ENCODE measurements at places on chromosomes 6 and 20.

DNA sequence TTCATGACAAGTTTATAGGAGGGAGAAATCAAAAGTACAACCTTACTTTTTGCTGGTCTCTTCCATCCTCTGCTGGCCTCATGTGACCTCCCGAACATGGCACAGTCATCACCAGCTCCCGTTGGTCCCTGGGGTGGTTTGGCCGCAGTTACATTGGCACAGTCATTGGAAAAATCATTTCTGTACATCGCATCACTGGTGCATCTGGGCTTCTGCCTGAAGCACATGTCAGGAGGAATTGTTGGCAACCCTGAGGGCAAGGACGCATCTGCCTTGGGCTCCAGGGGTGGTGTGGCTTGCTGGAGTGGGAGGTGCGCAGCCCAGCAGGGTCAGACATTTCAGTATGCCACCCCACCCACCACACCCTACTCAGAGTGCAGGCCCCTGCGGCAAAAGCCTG, 162.9 kb upstream of the SLC24A3 start:
- DNase-seq = no peak

DNA sequence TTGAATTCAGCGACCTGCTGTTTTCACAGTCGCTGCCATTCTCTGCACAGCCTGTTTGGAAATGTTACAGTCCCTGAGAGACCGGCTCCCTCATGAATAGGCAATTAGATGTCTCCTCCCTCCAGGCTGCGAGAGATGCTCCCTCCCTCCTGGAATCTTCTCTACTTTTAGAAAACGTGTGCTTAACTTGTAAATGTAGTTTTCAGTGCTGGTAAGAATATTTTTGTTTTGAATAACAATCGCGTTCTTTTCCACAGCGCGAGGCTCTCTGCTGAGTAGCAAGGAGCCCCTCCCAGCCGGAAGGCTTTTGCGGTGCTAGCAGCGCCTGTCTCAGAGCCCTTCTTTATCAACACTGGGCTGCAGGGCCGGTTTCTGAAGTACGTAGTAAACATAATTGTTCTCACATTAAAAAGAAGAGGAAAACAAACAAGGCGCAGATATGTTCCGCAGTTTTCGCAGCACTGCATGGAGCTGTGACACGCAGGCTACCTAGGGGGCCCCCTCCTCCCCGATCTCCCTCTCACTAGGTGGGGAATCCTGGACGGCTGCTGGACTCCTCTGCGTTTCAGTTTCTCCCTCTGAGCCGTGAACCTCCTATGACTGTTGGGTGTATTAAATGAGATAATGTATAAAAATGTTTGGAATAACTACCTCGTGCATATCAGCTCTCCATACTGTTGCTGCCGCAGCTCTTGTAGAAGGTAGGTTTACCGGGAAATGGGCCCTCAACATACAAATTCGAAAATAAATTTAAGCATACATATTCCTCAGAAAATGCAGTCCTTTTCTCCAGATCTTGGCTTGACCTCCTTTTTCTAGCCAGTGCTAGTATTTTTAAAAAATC, 79.0 kb upstream of the SPACA1 start:
- DNase-seq = peak; percentile 3

- no peak for DNase-seq
These were observed 77.7 kb upstream of the TBC1D7 start for GRCh38 chr6:13405961-13406477.

DNA sequence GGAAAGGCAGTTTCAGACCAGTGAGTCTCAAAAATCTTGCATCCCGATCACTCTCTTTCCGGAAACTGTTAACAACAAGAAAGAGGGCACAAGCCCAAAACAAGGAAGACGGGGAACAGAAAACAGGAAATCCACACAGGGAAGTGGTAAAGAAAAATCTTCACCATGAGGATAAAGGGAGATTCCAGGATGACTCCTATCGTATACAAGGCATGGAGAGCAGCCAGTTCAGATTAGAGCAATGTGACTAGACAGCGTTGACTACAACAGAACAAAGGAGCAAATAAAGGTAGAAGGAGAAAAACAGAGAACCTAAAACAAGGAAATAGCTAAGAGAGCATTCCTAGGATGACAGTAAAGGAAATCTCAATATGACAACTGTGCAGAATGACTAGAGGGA, 26.5 kb downstream of the VNN1 start:
- peak; percentile 87 for DNase-seq

All from fibroblast of pulmonary artery (primary cell).